GM12865 (cell line): ENCODE measurements at places on chromosomes 4 and X.
A peak's percentile ranks its signal among the peaks of the same experiment; 100 is the strongest.

DNA sequence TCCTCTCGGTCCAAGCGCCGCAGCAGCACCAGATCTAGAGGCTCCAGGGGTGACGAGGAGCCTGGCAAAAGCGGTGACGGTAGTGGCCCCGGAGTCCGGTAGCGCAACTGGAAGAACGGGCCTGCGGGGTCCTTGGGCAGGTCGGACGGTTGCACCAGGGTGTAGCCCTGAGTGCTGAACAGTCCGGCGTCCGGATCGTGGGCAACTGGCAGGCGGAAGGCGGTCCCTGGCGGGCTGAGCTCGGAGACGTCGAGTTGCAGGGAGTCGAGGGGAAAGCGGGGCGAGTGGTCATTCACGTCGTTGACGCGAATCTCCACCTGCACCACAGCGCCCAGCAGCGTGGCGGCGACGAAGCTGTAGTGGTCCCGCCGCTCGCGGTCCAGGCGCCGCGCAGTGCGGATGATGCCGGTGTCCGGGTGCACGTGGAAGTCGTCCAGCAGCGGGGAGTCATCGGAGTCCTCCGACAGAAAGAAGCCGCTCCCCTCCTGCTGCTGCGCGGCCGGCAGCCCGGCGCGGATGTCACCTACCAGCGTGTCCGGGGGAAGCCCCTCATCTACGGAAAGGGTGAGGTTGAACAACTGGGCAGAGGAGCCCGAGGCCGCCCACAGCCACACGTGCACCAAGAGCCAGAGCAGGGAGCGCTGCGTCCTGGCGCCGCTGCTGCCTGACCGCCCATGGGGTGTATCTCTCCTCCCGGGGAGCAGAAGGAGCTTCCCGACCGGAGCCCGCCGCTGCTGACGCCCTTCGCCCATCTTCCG lies 837 bp downstream of the DCHS2 start:
- no peak for DNase-seq

- DNase-seq: no peak
These were observed 133.6 kb downstream of the CPE start for GRCh38 chr4:165512424-165512823.

GRCh38 chr4:142705820-142706219 lies 140.3 kb downstream of the INPP4B start:
- DNase-seq: no peak

DNA sequence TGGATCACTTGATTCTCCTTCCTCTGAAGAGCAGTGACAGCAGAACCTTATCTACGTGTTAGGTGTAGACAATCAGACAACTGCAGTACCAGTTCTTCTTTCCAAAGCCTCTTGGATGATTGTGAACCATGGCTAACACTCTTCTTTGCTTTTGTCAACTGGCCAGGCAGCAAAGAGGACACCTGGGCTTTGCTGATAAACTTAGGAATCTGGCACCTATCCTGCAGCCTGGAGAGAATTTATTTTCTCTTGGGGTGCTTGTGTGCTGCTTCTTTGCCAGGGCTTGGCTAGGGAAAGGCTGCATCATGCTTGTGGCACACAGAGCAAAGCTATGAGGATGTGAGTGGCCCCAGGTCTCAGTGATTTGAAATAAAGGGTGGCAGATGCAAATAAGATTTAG lies 77.4 kb downstream of the ANAPC4 start:
- no peak for DNase-seq

GRCh38 chrX:101409043-101409442 lies 1.0 kb downstream of the HNRNPH2 start:
- DNase-seq: no peak

DNA sequence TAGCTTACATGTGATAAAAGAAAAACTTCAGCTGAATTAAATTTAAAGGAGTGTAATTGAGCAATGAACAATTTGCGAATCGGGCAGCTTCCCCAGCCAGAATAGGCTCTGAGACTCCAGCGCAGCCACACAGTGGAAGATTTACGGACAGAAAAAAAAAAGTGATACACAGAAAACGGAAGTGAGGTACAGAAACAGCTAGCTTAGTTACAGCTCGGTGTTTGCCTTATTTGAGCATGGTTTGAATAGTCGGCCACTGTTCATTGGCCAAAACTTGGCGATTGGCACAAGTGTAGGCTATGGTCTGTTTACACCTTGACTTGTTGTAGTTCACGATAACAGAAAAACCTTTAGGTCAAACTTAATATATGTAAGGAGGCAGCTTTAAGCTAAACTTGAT lies 16.7 kb upstream of the SUPT20HL1 start:
- peak; percentile 63 for DNase-seq

GRCh38 chrX:111914398-111915090 lies 38.6 kb downstream of the TRPC5OS start:
- DNase-seq: no peak

DNA sequence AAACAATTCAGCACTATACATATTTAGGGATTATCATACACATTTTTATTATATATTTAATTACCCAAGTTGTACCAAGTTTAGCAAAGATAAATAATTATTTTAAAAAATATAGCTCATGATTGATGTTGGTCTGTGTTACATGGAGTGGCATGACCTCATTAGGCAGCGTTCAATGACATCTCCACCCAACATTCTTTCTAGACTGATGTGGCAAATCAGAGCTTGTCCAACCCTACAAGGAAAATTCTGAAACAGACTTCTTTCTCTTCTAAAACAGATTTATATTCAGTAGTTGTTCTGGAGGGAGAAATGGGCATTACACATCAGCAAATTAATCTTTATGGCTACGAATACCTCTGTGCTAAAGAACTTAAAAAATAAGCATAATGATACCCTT lies 189.7 kb downstream of the PDGFC start:
- DNase-seq: no peak

GRCh38 chrX:136531951-136532350 lies at the start of gene VGLL1:
Gene VGLL1 (plus strand): TSS chrX:136532215. CDS start chrX:136536021, 3,806 bp downstream.
- no peak for DNase-seq

DNA sequence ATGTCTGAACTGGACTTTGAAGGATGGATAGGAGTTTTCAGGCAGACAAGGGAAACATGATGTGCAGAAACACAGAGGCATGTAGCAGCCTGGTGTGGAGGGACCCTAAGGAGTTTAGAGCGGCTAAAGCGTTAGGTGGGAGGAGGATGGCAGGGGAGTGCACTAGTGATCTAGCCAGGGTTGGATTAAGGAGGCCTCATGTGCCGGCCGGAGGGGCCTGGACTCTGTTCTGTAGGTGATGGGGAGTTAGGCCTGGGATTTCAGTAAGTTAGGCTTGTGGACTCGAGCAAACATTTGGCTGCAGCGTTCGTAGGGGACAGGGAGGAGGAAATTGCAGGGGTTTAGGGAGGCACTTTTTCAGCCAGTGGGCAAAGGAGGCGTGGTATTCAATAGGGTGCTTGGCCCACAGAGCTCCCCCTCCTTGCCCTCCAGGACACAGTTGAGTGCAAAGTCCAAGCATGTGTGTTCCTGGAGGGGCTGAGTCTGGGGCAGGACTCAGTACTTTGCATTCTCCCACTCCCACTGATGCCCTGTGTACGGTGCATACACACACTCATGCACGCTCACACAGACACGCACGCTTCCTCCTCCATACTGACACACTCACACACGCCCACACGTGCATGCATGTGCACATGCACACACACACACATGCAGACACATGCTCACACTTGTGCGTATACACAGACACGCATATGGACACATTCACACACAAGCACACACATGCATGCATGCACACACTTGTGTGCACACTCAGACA lies 18.6 kb downstream of the PSAPL1 start:
- no peak for DNase-seq

GRCh38 chrX:151752847-151753246 lies 18.3 kb downstream of the CNGA2 start:
- DNase-seq: no peak

- no peak for DNase-seq
These were observed 60.9 kb upstream of the SCRG1 start for GRCh38 chr4:173459857-173460256.

DNA sequence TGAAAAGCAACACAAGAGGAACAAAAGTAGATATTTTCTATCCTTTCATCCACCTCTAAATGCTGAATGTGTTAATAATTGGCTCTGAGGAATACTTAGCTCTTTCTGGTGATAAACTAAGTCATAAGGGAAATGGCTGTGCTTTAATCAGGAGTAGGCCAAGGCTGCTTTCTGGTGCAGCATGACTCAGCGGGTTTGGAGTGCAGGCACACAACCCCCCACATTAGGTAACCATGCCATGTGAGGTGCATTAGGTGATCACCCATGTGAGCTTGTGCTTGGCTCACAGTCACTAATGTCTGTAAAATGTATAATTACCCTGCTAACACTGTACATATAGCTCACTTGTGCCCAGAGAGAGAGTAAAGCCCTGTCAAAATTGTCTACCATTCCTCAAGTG lies 57.2 kb downstream of the USP38 start:
- peak; percentile 7 for DNase-seq

- DNase-seq: no peak
These were observed 576.2 kb upstream of the CT83 start for GRCh38 chrX:117038918-117039440.

DNA sequence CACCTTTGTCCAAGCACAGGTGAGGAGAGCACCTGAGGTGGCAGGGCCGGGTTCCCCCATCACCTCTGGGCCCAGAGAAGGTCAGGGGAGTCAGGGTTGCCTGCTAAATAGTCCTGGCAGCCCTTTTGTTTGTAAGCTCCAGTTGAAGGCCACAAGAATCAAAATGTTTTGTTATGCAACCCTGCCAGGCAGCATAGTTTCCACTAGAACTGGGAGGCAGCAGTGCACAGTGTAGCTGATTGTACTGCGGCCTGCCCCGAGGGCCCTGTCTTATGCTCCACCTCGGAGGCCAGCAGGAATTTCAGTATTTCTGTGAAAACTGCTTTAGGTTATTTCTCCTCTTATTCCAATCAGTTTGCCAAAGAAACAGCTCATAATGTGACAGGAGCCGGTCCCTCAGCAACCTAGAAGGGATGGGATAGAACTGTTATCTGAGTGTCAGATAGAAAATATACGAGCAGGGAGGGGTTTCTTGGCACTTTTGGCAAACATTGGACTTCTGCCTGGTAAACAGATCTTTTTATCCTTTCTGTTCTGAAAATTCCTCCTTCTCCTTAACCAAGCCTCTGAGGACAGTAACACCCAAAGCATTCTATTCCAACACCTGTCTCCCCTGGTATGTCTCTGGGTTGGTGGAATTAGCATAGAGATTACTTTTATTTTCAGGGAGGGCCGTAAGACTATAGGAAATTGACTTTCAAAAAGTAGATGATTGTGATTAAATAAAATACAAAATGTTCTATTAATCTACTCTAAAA lies 93.6 kb downstream of the LNX1 start:
- DNase-seq: no peak

DNA sequence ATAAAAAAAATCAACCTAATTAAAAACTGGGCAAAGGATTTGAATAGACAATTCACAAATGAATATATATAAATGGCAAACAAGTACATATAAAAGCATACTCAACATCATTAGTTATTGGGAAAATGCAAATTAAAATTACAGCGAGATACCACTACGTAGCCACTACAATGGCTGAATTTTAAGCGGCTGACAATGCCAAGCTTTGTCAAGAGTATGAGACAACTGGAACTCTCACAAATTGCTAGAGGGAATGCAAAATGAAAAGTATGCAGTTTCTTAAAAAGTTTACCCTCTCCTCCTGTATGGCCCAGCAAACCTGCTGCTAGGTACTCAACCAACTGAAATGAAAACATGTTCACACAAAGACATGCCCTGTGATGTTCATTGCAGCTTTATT lies 34.8 kb downstream of the ZFP42 start:
- DNase-seq: no peak

GRCh38 chr4:80963051-80963450 lies 67.5 kb upstream of the BMP3 start:
- DNase-seq: no peak

GRCh38 chr4:171532968-171533367 lies 280.2 kb upstream of the GALNTL6 start:
- DNase-seq: no peak

DNA sequence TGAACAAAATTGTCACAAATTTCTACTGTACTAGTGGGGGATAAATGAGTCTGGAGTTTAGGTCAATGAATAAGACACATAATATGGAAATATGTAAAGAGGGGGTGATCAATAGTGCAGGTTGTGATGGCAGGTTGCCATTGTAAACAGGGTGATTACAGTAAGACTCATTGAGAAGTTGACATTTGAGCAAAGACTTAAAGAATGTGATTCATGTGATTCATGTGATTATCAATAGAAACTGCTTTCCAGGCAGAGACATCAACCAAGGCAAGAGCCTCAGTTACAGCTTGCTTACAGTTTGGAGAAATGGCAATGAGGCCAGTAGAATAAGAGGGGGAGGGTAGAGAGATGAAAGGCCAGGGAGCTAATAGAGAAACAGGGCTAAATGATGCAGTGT lies 45.8 kb upstream of the GIMD1 start:
- no peak for DNase-seq

GRCh38 chrX:31704938-31705337 lies 633.1 kb upstream of the FTHL17 start:
- DNase-seq: no peak

DNA sequence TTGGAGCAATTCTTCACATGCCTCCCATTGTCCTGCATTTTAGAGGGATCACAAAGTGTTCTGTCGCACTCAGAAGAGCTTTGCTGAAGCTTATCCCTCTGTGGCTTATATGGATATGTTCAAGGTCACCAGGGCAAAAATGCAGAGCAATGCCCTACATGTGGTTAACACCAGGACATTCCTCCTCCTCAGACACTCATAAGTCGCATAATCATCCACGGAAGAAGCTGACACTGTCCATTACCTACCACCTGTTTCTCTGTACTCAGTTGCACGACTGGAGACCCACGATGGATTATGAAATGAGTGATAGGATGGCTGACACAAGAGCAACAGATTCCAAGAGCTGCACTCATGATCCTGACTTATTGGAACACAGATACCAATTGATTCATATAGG lies 68.7 kb upstream of the PRDX4 start:
- no peak for DNase-seq

GRCh38 chrX:152735860-152736511 lies 2.4 kb downstream of the MAGEA12 start:
- no peak for DNase-seq

GRCh38 chr4:55610381-55610780 lies 18.3 kb upstream of the PDCL2 start:
- DNase-seq: no peak

GRCh38 chrX:37608156-37608555 lies 36.7 kb downstream of the LANCL3 start:
- DNase-seq: no peak

DNA sequence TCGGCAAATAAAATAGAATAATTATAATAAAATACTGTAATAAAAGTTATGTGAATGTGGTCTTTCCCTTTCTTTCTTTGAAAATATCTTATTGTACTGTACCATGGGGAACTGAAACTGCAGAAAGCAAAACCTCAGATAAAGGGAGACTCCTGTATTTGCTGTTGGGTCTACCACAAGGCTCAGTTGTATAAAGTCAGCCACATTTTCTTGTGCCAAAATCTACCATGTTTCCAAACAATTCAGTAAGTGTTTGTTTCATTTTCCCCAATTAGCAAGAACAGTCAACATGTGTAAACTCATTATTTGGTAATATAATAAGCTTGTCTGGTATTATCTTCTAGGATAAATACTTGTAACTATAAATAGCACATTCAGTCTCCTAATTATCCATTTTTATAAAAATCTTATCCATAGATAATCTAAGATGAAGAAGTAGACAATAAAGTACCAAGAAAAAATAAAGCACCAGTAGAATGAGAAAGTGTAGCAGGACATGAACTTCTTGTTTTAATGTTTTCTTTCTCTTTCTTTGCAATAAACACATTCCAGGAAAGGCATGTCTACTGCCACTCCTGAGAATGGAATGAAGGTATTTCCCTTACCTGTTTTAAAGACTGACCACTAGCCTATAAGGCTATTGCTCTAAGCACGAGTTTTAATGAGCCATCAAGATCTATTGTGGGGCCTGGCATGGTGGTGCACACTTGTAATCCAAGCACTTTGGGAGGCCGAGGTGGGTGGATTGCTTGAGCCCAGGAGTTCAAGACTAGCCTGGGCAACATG lies 15.0 kb upstream of the OTUD4 start:
- DNase-seq: peak; percentile 80
